ENCODE measurements at places on chromosomes 13 and 19.

- DNase-seq, result no peak
Observed at GRCh38 chr13:38902551-38902950, 88.1 kb downstream of the STOML3 start.

GRCh38 chr19:13128583-13128982 lies 10.5 kb downstream of the NACC1 start:
- no peak for DNase-seq

DNA sequence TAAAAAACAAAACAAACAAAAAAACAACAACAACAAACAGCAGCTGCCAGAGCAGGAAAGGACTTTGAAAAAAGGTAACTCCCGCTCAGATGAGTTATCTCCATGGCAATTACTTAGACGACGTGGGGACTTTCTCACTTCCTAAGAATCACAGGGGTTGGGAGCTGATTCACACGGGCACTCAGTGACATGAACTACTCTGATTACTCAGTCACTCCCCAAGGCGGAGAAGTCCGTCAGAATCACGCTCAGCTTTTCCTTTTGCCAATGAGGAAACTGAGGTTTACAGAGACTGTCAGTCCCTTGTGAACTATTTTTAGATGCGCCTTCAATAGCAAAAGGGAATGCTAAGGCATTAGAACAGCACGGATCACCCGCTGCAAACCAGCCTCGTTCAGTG lies 32.3 kb upstream of the MATK start:
- DNase-seq, result no peak

- DNase-seq, result no peak
Observed at GRCh38 chr13:51629491-51630287, 45.4 kb downstream of the WDFY2 start.

- no peak for DNase-seq
Observed at GRCh38 chr13:33259296-33259695, 26.3 kb downstream of the STARD13 start.

DNA sequence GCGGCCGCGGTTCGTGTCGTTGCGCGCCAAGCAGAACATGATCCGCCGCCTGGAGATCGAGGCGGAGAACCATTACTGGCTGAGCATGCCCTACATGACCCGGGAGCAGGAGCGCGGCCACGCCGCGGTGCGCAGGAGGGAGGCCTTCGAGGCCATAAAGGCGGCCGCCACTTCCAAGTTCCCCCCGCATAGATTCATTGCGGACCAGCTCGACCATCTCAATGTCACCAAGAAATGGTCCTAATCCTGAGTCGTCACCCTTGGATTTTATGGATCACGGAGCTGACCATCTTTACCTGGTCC lies 475 bp downstream of the MRPL57 start:
- DNase-seq, result no peak

- no peak for DNase-seq
Observed at GRCh38 chr13:51935326-51936171, 73.8 kb downstream of the CCDC70 start.

DNA sequence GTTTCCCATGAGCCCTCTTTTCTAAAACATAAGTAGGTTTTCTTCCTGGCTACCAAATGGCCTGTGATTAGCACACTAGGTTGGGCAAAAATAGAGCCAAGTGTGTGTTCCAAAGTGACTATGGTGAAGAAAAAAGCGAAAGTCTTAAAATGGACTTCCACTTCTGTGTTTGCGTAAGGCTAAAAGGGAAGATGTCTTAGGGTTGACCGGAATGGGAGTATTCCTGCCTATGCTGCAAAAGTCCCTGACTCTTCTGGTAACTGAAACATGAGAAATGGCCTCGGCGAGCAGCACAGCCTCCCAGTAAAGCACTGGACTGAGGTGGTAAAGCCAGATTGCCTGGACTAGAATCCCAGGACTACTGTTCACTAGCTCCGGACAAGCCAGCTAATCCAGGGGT lies 2.4 kb upstream of the FPR1 start:
- no peak for DNase-seq

- DNase-seq, result no peak
Observed at GRCh38 chr13:92727118-92727517, 499.5 kb upstream of the GPC6 start.

DNA sequence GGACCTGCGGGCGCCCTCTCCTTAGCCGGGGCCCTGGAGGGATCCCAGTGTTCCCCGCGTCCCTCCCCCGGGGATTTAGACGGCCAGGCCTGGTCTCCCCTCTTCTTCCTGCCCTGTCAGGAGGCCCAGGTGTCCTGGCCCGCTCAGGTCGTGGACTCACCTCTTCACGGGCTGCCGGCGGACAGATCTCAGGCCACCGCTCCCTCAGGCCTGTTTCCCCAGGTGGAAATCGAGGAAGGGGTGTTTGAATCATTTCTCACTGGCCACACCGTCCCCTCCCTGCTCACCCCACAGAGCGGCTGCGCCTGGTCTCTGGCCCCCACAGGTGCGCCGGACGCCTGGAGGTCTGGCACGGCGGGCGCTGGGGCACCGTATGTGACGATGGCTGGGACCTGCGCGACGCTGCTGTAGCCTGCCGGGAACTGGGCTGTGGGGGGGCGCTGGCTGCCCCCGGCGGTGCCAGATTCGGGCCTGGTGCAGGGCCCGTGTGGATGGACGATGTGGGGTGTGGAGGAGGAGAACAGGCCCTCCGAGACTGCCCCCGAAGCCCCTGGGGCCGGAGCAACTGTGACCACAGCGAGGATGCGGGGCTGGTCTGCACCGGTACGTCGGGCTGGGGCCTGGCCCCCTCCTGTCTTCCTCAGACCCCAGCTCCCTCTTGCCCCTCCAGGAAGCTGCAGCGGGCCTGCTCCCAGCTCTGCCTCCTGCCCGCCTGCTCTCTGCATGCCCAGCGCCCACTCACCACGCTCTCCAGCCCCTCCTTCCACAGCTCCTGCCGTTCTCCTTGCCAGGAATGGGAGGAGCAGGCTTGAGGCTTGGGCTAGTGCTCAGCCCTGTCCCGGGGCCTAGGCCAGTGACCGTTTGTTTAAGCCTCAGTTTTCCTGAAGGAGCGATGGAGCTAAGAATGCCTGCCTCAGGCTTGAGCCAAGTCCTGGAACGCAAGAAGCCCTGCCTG lies 2.5 kb downstream of the SSC5D start:
- DNase-seq, result no peak

GRCh38 chr19:14048443-14049153 lies 13.3 kb downstream of the PALM3 start:
- peak; percentile 74 for DNase-seq

DNA sequence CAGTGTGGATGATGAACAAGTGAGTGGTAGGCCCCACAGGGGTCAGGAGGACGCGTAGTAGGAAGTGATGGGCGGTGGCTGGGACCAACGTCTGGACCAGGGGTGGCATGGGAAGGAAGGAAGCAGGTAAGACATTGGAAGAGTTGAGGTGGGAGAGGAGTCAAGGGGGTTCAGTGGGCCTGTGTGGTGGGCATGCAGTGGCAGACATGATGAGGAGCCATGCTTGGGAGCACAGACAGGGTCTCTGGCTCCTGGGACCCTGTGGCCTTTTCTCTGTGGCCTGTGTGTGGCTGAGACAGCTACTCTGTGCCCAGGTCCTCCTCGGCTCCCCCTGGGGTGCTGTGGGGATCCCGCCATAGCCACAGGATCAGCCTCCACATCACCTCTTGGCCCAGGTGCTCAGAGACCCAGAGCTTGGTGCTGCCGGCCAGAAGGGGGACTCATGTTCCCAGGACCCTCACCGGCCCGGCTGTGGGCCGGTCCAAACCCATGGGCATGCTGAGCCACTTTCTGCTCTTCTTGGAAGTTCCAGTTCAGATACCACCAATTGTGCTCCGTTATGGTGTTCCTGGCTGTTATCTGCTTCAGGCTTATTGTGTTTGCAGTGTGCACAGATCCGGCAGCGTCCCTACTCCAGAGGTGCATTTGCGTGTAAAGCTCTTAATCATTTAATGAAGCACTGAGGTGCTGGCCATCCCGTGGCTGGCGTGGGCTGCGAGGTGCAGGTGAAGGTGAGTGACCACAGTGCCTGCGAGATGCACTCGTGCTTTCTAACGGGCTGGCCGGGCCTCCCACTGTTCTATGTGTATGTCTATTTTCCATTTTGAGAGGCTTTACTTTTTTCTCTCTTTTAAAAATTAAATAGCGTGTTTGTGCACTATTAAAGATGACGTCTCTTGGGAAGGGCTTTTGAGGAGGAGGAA lies 147.9 kb downstream of the TEX29 start:
- no peak for DNase-seq

GRCh38 chr19:33712268-33712667 lies 84.4 kb upstream of the KCTD15 start:
- DNase-seq, result no peak

DNA sequence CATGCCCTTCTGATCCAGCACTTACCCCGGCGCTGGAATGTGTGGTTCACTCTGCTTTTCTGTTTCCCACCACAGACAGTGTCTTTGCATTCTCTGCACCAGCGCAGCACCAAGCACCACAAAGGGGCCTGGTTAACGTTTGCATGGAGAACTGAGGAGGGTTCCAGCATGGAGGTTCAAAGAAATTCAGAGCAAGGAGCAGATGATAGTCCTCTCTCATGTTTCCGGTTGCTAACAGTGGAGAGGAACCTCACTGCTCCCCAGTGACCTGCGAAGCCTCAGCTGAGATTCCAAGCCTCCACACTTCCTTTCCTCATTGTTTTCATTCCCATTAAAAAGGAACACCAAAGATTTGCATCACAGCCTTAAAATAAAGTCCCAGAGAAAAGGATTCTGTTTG lies 99.7 kb downstream of the STARD13 start:
- DNase-seq, result no peak

DNA sequence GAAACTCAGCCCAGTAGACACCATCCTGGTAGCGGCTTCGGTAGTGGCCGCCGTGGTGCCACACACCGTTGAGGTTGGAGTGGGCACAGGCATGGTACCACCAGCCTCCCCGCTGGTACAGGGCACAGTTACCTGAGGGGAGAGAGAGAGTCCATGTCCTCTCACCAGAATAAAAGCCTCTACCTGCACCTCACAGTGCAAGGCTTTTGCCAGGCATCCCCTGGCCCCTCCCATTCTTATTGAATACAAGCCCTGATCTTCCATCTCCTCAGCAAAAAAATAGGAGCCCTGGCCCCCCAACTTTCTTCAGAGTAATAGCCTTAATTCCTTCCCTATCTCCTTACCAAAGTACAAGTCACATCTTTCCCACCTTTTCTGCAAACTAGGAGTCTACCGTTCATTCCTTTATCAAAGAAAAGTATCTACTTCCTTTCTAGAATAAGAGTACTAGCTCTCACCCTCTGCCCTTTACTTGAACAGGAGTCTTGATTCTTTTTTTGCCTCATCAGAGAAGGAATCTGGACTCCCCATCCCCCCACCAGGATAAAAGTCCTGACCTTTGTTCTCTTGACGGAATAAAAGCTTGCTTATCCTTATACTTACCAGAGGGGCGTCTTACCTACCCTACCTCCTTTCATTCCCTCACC lies 6.7 kb downstream of the SHFL start:
- DNase-seq, result no peak

GRCh38 chr19:13115936-13116281 lies 631 bp downstream of the TRMT1 start:
- DNase-seq, result no peak

DNA sequence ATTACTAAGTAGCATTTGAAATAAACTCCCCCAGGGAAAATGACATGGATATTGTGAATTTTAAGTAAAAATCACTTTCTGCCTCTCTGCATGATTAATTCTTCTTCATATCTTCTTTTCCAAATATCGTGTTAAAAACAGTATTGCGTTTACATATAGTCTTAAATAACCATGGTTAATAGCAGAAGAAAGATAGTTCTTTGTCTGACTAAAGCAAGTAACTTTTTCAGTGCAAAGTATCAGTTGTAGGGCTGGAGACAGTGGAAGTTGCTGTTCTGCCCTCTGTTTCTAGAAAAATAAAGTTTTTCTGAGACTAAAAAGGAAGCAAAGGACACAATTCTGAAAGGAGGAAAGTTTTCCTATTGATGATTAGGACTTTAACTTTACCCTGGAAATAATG lies 330.2 kb downstream of the NDFIP2 start:
- no peak for DNase-seq

DNA sequence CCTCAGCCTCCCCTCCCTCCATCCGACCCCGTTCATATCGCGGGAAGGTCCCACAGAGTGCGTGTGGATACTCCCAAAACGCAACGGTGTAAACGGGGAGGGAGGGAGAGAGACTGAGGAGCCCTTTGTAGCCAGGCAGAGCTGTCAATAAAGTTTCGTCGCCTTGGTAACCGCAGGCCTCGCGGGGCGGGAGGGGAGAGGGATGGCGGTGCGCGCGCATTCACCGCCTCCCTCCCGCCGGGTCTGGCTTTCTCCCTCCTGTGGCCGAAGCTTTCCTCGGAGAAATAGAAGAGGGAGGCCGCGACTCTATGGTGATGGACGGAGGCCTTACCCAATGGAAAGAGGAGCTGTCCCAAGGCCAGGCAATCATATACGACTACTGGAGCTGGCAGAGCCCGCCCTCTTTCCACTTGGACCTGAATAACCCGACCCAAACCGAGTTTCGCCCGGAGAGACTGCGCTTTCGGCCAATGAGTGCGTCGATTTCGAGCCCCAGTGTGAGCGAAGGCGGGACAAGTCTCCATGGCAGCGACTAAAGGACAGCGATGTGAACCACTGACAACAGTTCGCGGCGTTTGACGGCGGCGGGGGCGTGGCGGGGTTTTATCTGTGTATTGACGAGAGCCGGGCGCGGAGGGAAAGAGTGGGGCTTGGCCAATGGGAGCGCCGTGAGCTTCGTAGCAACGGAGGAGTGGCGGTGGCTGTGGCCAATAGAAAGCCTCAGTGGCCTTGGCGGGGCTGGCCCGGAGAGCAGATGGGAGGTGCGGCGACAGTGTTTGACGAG lies at the start of gene KMT5C:
TSS of gene KMT5C (plus strand) at position 772 of the 784 bp plus-strand sequence. CDS start 2,061 bp downstream, outside the sequence.
- DNase-seq, result peak; percentile 100

DNA sequence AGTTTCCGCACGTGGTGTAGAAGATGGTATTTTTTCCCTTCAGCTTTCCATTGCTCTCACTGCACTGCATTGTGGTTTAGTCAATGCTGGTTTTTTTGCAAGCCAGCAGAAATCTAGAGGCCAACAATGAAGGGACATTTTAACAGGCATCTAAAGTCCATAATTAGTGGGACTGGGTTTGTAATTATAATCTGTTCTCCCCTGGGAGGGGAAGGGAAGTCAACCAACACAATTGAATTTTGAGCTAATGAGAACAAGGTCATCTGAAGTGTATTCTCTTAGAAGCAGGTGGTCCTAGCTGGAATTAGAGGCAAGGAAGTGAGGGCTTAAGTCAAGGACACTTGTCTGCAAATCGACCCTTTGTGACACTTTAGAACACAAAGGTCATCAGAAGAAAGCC lies 156.4 kb downstream of the MYO16 start:
- DNase-seq, result no peak
